CD4-positive, alpha-beta T cell treated with Interleukin-21 for 1 hour (primary cell): ENCODE measurements at places on chromosomes 5 and 9.

DNA sequence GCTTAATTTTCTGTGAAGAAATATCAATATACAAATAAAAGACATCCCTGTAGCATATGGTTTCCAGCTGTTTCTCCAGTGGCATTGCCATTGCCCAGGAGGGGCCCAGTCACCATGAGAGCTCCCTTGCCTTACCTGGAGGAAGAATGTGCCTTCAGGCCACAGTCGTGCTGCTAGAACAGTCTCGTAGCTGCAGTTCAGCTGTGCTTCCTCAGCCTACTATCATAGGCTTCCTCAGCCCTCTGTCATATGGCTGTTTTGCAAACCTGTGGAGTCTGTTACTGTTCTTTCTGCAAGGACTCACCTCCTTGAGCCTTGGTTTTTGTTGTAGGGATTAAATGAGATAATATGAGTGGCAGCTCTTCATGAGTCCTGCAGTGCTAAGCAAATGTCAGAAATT, 67.6 kb downstream of the RCL1 start:
- no peak for DNase-seq

GRCh38 chr9:112360047-112360804, 19.7 kb upstream of the HSDL2 start:
- DNase-seq: no peak

- no peak for DNase-seq
These were observed 207.3 kb downstream of the PARP8 start for GRCh38 chr5:50873595-50874277.

DNA sequence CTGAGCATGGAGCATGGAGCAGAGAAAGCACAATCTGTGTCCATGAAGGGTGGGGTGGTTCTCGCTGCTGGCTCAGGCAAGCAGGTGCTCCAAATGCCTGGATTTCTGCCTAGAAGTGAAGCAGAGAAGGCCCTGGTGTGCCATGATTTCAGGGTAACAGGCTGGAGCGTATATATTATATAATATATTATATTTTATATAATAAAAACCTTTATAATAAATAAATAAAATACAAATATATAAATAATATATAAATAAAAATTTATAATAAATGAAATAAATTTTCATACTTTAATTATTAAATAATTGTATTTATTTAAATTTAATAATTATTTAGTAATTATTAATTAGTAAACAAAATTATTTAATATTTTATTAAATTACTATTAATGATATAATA, 707.4 kb upstream of the COX7C start:
- no peak for DNase-seq
